ENCODE measurements at places on chromosomes 1 and 21. TPM values are rescaled to one million over a fixed set of nuclear protein-coding genes. Genes with fewer than 3 reads are reported as not detected.

GRCh38 chr1:71269818-71270217 lies 189.0 kb upstream of the ZRANB2 start:
- no peak for DNase-seq

- DNase-seq, result no peak
Observed at GRCh38 chr1:200925831-200926230, 31.1 kb downstream of the INAVA start.

SIM2 gene
- 15.1 TPM for total RNA-seq

ORC1 gene
- 15.5 TPM for total RNA-seq

GRCh38 chr1:10339815-10340214 lies 59.0 kb upstream of the PGD start:
- peak; percentile 8 for DNase-seq

GRCh38 chr1:74468982-74469603 lies 43.3 kb downstream of the LRRC53 start:
- no peak for DNase-seq

SPRR2F gene
- total RNA-seq, result not detected

LSS gene
- 55.1 TPM for total RNA-seq

PRPF38A gene
- 52.4 TPM for total RNA-seq

PRDM16 gene
- total RNA-seq, result 0.09 TPM

GRCh38 chr1:221715321-221716169 lies 26.3 kb downstream of the DUSP10 start:
- DNase-seq, result no peak

- no peak for DNase-seq
Observed at GRCh38 chr1:112386731-112387346, 9.2 kb upstream of the CTTNBP2NL start.

ANGPTL1 gene
- total RNA-seq, result 0.59 TPM

DNA sequence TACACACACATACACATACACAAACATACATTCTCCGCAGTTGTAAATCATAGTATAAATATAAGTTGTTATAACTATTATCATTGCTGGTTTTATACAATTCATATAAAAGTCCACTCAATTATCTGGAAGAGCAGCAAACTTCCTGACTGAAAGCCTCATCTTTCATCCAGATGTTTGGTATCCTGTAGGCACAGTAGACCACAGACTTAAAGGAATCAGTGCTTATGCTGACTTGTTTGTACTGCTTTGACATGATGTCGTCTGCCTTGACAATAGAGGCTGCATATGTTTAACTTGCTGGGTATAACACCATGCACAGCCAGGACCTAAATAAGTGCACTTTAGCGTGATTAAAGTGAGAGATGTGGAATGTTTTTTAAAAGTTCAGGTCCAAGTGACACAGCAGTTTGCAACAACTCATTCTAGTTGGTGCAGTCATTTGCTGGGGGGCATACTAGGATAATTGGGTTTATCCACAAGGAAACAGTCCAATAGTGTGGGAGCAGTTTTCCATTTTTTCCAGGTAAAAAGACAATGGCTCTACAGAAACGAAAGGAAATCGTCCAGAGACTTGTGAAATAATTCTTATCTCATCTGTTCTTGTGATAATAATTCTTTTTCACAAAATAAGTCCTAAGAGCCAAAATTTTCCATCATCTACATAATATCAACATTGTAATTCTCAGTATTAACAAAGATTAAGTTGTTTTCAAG lies 110.3 kb upstream of the TSPAN2 start:
- DNase-seq, result no peak

- no peak for DNase-seq
Observed at GRCh38 chr1:26844424-26845196, 18.1 kb downstream of the ZDHHC18 start.

GRCh38 chr1:155504207-155504606 lies 58.4 kb downstream of the ASH1L start:
- peak; percentile 9 for DNase-seq

DNA sequence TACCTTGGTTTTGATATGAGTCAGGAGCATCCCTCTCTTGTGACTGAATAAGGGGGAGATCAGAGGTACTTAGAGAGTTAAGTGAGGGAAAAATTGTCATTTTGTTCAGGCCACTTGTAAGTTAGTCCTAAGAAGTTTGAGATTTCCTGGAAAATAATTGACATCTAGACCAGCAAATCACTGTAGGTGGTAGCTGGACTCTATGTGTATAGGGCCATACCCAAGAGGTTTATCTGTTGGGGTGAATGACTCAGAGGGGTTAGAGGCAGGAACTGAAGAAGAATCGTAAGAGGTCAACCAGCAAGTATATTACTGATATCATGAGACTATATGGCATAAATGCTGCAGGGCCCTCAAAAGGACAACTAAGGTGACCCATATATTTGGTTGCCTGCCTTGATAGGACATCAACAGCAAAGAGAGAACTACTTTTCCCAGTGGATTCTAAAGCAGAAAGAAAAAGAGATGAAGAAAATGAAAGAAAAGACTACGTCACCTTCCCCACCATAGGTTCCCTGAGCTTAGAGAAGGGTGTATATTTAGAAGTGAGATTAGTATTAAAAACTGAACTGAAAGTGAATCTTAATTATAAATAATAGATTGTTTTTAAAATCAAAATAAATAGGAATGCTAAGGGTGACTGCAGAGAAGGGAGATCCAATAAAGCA lies 8.0 kb upstream of the RNPC3 start:
- no peak for DNase-seq

FALEC gene
- 0.71 TPM for total RNA-seq

CD84 gene
- total RNA-seq, result not detected

GRCh38 chr1:11501906-11502485 lies 23.0 kb downstream of the DISP3 start:
- DNase-seq, result no peak

Measured in Calu3 (cell line).